Natural killer cell (primary cell): ENCODE measurements at places on chromosomes 6 and 20.

DNA sequence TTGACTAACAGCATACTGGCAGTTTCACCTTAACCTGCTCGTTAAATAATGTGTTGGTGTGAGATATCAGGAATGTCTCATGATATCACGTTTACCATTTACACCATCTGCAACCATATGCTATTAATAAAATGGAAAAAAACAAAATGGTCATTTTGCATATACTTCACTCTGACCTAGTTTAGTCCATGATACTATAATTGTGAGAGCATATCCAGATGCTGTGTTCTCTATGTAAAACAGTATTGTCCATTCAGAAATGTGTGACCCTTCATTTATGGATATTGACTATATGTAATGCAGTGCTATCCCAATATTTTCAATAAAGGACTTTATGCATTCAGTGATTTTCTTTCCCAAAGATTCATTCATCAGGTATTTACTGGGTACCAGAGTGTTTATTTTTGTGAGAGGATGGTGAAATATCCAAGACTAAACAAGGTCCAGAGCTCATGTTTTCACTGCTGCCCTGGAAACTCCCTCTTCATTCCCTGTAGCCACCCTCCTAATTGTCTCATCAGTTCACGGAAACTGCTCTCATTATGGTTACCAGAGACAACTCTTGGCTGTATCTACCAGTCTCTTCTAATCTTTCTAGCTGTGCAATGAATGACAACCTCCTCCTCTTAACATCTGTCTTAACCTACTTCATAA, 25.7 kb upstream of the HINT3 start:
- DNase-seq: no peak

- no peak for DNase-seq
Measured at GRCh38 chr6:137102851-137103492, 58.2 kb upstream of the IL20RA start.

DNA sequence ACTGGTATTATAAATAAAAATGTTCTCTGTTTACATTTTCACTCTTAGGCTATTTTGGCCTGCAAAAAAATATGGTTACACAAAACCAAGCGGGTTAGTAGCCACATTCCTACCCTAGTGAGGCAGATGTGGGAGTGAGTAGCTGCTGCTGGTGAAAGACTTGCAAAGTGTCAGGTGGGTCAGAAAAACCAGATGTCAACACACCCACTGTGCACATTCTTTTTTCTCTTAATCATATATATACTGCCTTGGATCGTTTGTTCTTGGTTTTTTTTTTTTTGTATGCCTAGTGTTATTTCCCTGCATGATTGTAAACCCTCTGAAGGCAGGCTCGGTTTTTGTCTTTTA, 68.0 kb upstream of the TFB1M start:
- no peak for DNase-seq

DNA sequence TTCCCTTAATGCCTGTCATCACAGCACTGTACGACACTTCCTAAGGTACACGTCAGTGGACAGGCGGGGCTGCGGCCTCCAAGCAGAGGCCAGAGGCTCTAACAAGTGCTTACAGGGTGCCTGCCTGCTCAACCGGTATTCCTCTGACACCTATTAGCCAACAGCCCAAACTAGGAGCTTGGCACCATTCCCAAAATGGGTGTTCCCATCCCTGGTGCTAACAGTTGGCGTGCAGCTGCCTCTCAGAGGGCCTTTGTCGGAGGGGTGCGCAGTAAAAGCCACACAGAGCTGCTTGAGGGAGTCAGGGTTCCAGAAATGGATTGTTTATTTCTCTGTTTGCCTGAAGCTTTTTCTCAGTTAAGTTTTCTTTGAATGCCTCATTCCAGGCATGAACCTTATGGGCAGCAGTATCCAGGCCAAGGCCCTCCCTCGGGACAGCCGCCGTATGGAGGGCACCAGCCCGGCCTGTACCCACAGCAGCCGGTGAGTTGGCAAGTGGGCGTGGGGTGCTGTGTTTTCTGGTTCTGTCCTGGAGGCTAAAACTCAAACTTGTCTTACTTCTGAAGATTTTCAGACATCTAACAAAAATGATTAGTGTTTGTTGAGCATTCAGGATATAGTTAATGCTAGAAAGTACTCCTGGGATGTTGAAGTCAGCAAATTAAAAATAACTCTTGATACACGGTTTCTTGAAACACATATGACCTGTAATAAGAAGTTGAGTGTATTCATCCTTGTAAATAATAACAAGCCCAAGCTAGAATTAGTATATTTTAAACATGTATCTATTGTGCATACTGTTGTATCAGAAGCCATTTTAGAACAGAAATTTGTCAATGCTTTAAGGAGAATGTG, 124.7 kb downstream of the TMEM242 start:
- no peak for DNase-seq

DNA sequence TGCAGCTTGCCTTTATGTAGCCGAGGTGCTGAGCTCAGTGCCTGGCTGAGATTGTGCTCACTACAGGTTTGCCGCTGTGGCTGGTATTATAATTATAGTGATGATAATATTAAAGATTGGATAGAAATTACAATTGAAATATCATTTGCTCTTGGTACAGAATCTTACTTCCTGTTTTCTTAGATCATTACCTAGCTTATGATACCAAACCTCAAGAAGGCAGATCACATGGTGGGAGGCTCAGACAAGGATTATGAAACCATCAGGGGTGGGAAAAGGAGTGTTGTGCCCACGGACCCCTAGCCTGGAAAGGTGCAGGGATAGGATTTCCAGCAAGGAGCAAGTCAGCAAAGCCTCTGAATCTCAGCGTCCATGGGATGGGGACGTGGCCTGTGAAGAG, 70.6 kb downstream of the IGF2R start:
- DNase-seq: no peak

DNA sequence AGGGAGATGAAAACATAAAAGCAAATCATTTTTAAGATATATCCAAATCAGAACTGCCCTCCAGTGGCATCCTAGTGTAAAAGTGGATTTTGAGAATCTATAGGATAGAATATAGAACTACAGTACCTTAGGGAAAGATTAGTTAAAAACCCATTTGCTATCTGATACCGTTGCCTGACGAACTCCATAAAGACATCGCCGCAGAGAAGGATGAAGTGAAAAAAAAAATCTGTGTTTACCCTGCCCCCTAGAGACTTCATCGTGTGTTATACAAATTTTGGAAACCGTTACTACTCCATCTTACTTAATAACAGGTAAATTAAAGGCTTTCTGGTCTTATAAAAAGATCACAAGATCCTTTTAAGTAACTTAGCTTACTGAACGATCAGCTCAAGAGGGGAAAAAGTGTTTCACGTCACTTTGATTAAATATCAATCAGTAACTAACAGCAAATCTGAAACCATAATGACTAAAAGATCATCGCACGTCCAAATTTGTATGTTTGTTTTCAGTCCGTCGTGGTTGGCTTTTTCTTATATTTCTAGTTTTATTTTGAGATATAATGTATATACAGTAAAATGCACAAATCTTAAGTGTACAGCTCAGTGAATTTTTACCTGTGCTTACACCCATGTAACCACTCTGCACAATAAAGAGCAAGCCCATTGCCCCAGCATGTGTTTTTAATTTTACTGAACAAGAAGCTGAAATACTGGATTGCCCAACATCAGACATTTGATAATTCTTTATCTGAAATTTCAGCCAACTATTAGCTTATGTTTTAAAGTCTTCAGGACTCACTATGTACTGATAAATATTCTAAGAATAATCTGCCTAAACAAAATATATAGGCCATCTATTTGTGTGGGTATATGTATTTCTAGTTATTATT, 881 bp upstream of the MCM3 start:
- DNase-seq: peak; percentile 75

GRCh38 chr6:132511831-132512220, 1.1 kb downstream of the STX7 start:
- DNase-seq: no peak

- peak; percentile 96 for DNase-seq
Measured at GRCh38 chr20:25195014-25195961, at the start of gene ENTPD6. TSS of gene ENTPD6 (plus strand) at chr20:25195712. CDS start at chr20:25206537, 10,825 bp downstream.

GRCh38 chr6:69584913-69585729, 211.7 kb downstream of the LMBRD1 start:
- peak; percentile 1 for DNase-seq

- no peak for DNase-seq
Measured at GRCh38 chr6:129140526-129140925, 257.6 kb downstream of the LAMA2 start.

DNA sequence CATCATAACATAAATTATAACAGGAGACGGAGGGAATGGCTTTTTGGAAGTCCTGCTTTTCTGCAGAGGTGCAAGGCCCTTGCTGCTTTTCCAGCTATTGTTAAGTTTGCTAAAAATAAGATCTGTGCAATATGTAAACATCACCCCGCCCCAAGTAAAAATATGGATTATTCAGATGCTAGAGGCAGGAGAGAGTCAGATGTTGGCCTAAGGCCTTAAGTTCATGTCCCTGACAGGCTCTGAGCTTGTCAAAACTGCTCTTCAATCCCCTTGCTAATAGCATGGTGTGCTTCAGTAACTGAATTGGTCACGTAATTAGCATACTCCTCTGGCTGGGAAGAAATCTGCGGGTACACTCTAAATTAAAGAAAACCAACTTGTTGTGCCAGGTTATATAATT, 147.5 kb downstream of the BMP2 start:
- no peak for DNase-seq

DNA sequence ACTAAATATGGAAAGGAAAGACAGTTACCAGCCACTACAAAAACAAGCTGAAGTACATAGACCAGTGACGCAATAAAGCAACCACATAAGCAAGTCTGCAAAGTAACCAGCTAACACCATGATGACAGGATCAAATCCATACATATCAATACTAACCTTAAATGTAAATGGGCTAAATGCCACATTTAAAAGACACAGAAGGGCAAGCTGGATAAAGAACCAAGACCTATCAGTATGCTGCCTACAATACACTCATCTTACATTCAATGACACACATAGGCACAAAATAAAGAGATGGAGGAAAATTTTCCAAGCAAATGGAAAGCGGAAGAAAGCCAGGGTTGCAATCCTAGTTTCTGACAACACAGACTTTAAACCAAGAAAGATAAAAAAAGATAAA, 24.1 kb downstream of the HLA-C start:
- DNase-seq: no peak

- peak; percentile 26 for DNase-seq
Measured at GRCh38 chr6:13431861-13432465, 55.4 kb downstream of the GFOD1 start.

GRCh38 chr6:144171406-144171805, 21.1 kb downstream of the STX11 start:
- DNase-seq: no peak

DNA sequence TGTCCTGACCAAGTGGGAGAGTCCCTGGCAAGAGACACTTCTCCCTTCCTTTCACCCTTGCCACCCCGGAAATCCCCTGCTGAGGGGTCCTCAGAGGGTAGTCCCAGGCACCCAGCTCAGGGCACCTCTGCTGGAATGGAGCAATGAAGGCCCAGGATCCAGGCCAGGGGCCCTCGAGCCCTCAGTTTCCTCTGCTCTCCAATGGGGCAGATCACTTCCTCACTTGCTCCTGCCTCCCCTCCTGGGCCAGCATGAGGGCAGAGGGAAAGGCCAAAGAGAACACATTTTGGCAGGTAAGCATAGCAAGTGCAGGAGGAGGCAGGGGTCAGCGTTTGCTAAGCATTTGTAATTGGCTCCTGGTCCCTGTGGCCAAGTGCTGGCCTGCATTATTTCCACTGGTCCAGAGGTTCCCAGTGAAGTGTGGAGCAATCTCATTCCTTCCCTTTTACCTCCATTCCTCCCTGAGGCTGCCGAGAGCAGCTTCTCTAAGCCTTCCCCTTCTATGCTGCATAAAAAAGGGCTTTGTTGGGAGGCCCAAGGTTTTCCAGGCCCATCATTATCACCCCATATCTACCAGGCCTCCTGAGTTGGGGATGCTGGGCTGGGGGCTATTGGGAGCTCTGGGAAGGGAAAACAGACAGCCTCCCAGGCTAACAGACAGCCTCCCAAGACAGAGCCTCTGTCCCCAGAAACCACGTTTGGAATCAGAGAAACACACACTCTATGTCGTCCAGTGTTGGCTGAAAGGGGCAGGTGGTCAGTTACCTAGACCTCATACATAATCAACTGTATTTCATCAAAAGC, 28.8 kb upstream of the VEGFA start:
- DNase-seq: no peak

GRCh38 chr20:18511571-18511970, 3.8 kb downstream of the SEC23B start:
- no peak for DNase-seq

DNA sequence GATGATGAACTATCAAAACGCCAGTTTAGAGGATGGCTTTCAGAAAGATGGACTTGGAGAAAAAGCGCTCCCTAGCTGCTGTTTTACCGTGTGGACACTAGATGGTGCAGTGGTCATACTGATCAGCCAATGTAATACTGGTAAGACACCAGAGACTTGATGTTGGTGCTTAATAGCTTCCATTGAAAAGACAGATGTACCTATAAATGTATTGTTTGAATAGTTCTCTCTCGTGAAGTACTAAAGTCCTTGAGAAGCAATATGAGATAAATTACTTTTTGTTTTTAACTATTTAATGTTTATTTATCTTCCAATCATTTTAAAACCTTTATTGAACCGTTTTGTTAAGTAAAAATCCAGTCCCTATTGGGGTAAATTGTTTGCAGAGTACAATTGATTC, 63.9 kb upstream of the FUCA2 start:
- no peak for DNase-seq

DNA sequence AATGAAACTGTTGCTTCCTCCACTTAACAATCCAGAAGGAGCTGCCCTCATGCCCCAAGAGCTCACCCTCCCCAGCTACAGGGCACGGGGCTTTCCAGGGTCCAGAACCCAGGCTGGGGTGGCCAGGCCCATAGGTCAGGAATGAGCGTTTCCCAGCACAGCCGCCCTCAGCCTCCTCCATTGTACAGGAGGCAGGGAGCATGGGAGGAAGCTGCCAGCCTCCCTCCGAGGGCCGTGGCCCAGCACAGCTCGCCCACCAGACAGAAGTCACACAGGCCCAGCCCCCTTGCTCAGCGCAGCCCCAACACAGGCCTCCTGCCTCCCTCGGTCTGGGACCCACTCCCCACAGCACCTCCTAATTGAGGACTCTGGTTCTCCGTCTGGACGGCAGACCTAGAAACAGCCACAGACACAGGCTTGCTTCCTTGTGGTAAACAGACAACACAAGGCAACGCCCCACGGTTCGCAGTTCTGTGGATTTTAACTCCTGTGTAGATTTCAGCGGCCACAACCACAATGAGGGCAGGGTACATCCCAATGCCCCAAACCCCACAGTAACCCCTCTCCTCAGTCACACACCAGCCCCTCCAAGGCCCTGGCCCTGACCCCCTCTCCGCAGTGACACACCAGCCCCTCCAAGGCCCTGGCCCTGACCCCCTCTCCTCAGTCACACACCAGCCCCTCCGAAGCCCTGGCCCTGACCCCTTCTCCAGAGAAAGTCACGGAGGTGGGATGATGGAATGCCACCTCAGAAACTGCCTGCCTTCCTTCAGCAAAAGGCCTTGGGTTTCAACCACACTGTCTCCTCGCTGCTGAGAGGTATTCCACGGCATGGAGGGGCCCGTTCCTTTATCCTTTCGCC, 173.5 kb downstream of the DLL1 start:
- no peak for DNase-seq
